ENCODE measurements at places on chromosomes 1 and 21.

GRCh38 chr1:15212216-15212953 is 34.6 kb upstream of the FHAD1 start:
- no peak for DNase-seq

- no peak for DNase-seq
Observed at GRCh38 chr1:63428815-63429214, 61.4 kb downstream of the ALG6 start.

- no peak for DNase-seq
Observed at GRCh38 chr1:8155528-8156186, 129.5 kb upstream of the ERRFI1 start.

GRCh38 chr1:172394811-172395210 is 25.7 kb upstream of the C1orf105 start:
- no peak for DNase-seq

Data from BE2C (cell line).